ENCODE measurements at places on chromosomes 4 and X.
A peak's percentile ranks its signal among the peaks of the same experiment; 100 is the strongest.

- DNase-seq, result no peak
Measured at GRCh38 chr4:83356899-83357661, 22.4 kb upstream of the HPSE start.

GRCh38 chrX:22203186-22203585, 69.5 kb upstream of the CBLL2 start:
- no peak for DNase-seq

DNA sequence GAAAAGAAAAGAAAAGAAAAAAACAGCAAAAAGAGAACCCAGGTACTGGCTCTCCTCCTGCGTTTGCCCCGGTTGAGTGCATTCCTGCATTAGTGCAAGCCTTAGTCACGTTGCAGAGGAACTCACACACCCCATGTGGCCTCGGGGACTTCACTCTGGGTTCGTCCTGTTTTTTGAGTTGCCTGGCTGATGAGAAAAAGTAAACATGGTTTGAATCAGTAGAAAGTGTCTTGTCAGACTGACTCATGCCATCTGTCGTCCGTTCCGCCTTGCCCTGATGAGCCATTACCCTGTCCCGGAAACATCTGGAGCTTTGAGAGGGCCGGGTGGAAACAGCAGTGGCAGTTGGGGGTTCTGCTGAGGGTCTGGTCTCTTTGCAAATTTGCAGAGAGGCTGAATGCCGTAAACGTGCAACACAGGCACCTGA, 16.3 kb downstream of the CD99 start:
- peak; percentile 48 for DNase-seq

DNA sequence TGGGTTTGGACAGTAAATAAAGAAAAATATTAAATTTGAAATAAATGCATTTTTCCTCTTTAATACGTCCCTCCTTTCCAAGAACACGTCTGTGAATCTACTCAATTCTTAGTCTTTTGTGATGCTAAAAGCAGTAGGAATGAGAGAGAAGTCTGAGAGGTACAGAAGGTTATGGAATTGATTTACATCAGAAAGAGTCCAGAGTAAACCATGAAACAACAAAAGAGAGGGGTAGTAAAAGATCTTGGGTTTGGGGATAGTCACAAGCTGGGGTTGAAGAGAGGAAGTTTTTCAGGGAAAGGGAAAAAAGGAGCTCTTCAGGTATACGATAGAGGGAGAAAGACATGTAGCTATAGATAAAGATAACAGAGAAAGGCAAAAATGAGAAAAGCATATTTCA, 215.4 kb downstream of the RAB28 start:
- DNase-seq, result no peak

- DNase-seq, result no peak
Measured at GRCh38 chrX:152819266-152819665, 11.3 kb downstream of the CETN2 start.

- no peak for DNase-seq
Measured at GRCh38 chr4:41976775-41977516, 4.6 kb upstream of the DCAF4L1 start.
